ENCODE measurements at places on chromosomes 2 and 18. TPM values are rescaled to one million over a fixed set of nuclear protein-coding genes. Genes with fewer than 3 reads are reported as not detected.

Gene SPATA3
- total RNA-seq: not detected

Gene RGPD6
- total RNA-seq: 32.2 TPM

Gene POTEE
- 1.0 TPM for total RNA-seq

GRCh38 chr2:105739426-105739825 is 5.3 kb upstream of the NCK2 start:
- H3K27me3 ChIP-seq: no peaks in the 10 kb centered on the region
- H3K27ac ChIP-seq: no peak overlapping the region
- H3K4me1 ChIP-seq: peaks cover 19% of the 10 kb centered on the region
- no peak overlapping the region for H3K4me3 ChIP-seq

DNA sequence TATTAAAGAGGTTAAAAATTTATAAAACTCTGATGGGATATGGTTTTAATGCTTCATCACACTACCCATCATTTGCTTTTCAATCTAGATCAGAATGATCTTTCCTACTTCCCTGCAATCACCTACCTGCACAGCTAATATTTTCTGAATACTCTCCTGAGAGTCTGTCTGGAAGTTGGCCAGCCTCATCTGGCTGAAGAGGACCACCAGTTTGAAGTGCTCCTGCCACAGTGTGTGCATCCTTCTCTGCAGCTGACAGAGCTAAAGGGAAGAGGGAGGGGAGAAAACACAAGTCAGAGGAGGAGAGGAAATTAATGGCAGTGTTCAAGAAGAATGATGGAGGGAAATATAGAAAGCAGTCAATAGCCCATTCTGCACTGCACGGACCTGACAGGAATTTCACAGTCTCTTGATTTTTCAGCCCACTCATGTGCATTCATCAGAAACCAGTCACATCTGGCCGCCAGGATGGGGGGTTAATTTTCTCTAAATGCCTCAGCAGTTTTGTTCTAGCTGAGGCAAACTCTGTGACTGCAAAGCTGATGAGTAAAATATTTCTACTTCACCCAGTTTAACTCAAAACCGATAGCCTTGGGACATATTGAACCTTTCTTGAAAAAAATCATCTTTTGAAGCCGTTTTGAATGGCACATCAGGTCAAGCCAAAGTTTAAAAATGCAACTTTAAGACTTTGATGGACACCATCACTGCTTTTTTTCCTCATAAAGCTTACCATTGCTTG is 201.8 kb upstream of the KLHL14 start:
- H3K36me3 ChIP-seq: no peaks in the 10 kb centered on the region
- H3K27ac ChIP-seq: no peak overlapping the region
- H3K4me1 ChIP-seq: no peaks in the 10 kb centered on the region
- no peaks in the 10 kb centered on the region for H3K27me3 ChIP-seq
- DNase-seq: no peak

DNA sequence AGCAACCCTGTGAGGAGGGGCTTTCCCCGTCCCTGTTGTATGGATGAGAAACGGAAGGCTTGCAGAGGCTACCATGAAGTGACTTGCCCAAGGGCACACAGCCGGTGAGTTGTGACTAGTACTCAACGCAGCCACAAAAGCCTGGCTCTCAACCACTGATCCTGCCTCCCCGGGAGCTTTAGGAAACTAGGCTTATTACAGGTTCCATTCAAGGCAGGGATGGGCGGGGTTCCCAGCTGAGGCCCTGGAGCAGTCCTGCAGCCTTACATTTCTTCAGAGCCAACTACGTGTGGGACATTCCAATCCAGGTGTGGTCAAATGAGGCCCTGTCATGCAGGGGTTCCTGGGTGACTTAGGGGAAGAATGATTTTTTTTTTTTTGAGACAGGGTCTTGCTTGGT is 59.6 kb downstream of the MEX3C start:
- no peak overlapping the region for H3K4me3 ChIP-seq
- no peak overlapping the region for H3K27ac ChIP-seq
- no peaks in the 10 kb centered on the region for H3K4me1 ChIP-seq
- no peak for DNase-seq
- H3K36me3 ChIP-seq: no peaks in the 10 kb centered on the region

GRCh38 chr2:37011130-37011529 is 44.8 kb upstream of the STRN start:
- H3K27me3 ChIP-seq: no peaks in the 10 kb centered on the region
- H3K4me3 ChIP-seq: no peak overlapping the region
- no peaks in the 10 kb centered on the region for H3K4me1 ChIP-seq
- no peak for DNase-seq
- no peak overlapping the region for H3K27ac ChIP-seq
- H3K36me3 ChIP-seq: peaks cover 22% of the 10 kb centered on the region

DNA sequence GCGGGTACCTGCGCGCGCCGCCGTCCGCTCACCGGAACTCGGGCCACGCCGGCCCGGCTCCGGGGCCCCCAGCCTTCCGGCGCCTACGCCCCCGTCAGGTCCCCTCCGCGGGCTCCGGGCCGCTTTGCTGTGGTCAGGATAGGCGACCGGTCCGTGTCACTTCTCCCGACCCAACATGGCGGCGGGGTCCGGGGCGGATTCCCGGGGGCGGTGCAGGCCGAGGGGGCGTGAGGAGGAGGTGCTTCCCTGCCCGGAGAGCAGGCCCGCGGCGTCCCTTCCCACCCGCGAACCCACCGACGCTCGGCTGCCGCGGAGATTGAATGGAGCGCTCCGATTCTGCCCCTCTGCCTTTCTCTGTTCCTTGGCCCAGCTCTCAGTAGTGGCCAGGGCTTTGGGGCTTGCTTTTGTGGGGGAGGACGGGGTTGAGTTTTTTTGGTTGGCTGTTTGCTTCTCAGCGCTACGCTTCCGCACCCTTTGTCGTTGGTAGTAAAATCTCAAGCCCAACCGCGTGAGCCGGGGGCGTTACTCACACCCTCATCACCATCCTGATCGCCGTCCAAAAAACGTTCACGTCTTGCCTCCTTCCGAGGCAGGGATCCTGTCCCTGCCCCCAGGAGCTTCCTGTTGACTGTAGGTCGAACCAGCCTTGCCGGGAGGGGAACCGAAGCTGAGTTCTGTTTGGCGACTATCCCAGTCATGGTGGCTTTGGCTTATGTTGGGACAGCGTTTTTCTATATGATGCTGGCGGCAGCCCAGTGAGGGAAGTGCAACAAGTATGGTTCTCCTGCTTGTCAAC is 532 bp upstream of the YES1 start:
- H3K27ac ChIP-seq: peak overlapping the region; percentile 83
- no peaks in the 10 kb centered on the region for H3K36me3 ChIP-seq
- H3K4me3 ChIP-seq: peak overlapping the region; percentile 100
- H3K27me3 ChIP-seq: no peaks in the 10 kb centered on the region
- DNase-seq: peak; percentile 86
- peaks cover 8% of the 10 kb centered on the region for H3K4me1 ChIP-seq

GRCh38 chr2:8999797-9000196 is 3.7 kb downstream of the MBOAT2 start:
- no peak for DNase-seq
- no peaks in the 10 kb centered on the region for H3K36me3 ChIP-seq
- H3K4me3 ChIP-seq: no peak overlapping the region

- H3K27ac ChIP-seq: no peak overlapping the region
- DNase-seq: no peak
- no peaks in the 10 kb centered on the region for H3K36me3 ChIP-seq
These were observed 23.0 kb upstream of the RHOB start for GRCh38 chr2:20423847-20424246.
